ENCODE measurements at places on chromosomes 3 and 15. TPM values are rescaled to one million over a fixed set of nuclear protein-coding genes. Genes with fewer than 3 reads are reported as not detected.

DNA sequence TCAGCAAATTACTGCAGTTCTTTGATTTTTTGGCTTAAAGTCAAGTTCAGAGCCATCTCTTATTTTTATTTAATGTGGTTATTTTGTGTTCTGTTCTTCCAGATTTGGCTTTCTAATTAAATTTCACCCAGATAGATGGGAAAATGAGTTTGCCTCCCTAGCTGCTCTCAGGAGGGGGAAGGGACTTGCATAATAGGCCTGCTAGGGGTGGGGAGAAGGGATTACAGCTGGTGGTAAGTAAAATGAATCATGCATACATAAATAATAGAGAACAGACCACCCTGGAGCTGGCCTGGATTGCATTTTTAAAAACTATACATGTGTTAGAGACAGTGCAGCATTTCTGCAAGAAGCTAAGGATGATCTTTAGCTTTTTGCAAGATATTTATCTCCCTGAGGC, 3.9 kb upstream of the PXYLP1 start:
- DNase-seq, result no peak

NOX5 gene
- 0.06 TPM for total RNA-seq

- no peak for DNase-seq
Measured at GRCh38 chr3:34742151-34742550, 897.2 kb upstream of the ARPP21 start.

ZBED2 gene
- 2.4 TPM for total RNA-seq

DNA sequence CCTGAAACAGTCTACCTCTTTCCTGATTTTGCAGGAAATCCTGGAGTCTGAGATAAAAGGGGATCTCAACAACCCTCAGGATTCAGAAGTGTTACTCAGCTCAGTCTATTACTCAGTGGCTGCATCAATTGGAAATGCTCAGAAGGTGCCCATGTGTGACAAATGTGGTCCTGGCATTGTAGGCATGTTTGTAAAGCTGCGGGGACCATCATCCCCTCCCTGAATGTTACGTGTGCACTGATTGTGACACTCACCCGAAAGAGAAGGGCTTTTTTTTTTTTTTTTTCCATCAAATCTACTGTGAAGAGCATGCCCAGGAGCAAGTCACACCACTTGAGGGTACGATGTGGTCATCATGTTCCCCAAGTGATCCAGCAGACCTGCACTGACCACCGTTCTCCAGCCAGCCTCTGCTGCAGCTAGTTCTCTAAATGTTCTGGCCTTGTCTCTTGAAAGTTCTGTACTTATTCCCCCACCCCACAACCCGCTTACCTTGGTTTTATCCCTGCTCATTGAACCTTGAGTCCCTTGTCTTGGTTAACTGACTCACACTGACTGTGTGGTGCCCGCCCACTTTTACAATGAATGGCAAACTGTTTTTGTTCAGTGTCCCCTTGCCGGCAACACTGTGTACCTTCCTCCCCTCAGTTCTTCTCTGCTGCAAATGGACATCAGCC, 19.8 kb downstream of the ST3GAL6 start:
- peak; percentile 67 for DNase-seq

DNA sequence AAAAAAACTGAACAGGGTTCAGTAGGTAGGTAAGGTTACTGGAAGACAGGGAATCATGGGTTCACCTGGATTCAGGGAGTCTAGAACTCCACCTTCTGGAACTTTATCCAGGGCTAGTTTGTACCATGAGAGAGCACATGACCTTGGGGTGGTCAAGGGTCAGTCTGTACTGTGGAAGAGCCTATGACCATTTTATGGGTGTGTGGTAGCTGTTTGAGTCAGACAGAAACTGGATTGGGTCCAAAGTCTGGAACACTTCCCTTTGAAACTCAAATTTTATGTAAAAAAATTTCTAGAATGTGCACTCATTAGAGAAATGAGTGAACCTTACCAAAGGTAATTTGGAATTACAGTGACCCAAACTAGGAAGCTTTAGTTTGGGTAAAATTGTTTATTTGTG, 486.0 kb upstream of the AGTR1 start:
- peak; percentile 13 for DNase-seq

- no peak for DNase-seq
Measured at GRCh38 chr3:197343111-197343510, 44.7 kb upstream of the DLG1 start.

GRCh38 chr3:43627360-43627759, 5.5 kb upstream of the ANO10 start:
- no peak for DNase-seq

TRIM71 gene
- 2.5 TPM for total RNA-seq

DNA sequence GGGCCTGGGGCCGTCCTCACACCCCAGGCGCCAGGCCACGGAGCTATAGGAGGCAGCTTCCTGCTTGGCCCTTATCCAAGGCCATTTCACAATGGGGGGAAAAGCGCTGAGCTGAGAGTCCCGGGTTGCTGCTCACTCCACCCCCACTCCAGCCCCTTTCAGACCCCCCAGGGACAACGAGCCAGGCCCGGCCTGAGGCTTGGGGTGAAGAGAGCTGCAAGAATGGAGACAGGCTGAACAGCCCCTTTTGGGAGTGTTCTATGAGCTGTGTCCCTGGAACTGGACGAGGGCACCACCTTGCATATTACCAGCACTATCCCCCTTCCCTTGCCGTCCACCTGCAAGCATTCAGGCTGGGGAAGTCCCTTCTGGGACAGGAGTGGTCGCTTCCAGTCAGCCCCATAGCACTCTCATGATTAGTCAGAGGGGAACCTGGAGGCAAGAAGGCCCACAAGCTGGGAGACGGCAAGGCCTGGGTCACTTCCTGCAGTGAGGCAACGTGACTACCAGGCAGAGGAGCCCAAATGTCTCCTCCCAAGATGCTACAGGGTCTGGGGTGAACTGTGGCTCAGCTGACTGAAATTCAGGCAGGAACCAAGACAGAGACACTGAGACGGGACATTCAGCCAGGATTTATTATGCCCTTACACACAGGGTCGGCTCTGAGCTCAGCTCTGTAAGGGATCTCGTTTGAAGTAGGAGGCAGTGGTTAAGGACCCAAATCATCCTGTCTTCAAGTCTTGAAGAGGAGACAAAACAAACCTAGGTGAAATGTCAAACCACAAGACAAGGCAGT, 8.6 kb upstream of the SRP14 start:
- no peak for DNase-seq

DNA sequence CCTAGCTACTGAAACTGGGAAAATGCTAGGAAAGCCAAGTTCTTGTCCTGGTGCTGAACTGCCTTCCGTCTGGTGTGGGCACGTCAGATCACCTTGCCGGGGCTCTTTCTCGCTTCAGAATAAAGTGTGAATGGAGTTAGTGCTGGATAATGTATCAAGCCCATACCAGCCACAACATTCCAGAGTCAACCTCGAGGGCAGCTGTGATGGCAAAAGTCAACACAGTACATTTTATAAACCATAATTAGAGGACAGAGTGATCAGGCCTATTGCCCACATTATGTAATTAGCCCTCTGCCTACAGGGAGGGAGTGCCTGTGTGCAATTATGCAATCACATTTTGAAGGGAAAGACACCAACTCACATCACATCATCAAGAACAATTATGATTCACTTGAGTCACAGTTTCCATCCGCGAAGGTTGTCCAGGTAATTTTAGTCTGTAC, 165.2 kb downstream of the RORA start:
- no peak for DNase-seq

SLC24A1 gene
- 8.9 TPM for total RNA-seq

GRCh38 chr15:41698779-41699178, 38.6 kb downstream of the MGA start:
- DNase-seq, result no peak

DNA sequence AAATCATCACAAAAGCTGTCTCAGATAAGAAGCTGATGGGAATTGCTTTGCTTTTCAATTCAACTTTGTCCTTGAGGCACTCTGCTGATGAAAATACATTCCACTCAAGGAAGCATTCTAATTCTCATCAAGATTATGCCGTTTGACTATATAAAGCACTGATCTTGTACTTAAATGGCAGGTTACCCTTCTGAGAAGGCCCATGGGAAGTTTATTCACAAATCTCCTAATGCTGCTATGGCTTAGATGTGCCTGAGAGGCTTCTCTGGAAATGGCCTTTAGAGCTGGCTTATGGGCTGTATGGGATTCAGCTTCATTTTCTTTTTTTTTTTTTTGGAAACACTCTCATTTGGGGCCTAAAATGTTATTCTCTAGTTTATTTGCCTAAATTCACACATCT, 69.7 kb upstream of the ARNT2 start:
- DNase-seq, result no peak

CFAP20DC gene
- total RNA-seq, result 4.9 TPM

SERINC4 gene
- not detected for total RNA-seq

CYP1A1 gene
- total RNA-seq, result 0.14 TPM

- DNase-seq, result no peak
Measured at GRCh38 chr3:47669026-47669749, 90.5 kb upstream of the CSPG5 start.

- DNase-seq, result no peak
Measured at GRCh38 chr3:114892880-114893279, 254.2 kb downstream of the ZBTB20 start.

PLA2G4B gene
- total RNA-seq, result 0.65 TPM

ATP2C1 gene
- 104 TPM for total RNA-seq

DNA sequence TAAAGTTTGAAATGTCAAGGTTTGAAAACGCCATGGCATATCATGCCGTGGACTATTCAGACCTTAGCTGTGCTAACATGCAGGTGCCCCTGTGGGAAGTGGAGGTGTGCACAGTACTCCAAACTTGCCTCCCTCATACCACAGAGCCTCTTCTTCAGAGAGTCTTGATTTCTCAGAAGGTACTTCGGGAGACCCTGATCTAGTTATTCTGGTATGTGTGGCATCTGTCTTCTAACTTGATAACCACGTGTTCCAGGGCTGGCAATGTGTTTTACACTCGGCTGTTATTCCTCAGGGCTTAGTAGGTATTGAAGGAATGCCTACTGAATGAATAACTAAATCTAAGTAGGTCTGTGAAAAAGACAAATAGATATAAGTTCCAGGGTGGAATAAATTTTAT, 309.9 kb downstream of the CLSTN2 start:
- peak; percentile 70 for DNase-seq

DNA sequence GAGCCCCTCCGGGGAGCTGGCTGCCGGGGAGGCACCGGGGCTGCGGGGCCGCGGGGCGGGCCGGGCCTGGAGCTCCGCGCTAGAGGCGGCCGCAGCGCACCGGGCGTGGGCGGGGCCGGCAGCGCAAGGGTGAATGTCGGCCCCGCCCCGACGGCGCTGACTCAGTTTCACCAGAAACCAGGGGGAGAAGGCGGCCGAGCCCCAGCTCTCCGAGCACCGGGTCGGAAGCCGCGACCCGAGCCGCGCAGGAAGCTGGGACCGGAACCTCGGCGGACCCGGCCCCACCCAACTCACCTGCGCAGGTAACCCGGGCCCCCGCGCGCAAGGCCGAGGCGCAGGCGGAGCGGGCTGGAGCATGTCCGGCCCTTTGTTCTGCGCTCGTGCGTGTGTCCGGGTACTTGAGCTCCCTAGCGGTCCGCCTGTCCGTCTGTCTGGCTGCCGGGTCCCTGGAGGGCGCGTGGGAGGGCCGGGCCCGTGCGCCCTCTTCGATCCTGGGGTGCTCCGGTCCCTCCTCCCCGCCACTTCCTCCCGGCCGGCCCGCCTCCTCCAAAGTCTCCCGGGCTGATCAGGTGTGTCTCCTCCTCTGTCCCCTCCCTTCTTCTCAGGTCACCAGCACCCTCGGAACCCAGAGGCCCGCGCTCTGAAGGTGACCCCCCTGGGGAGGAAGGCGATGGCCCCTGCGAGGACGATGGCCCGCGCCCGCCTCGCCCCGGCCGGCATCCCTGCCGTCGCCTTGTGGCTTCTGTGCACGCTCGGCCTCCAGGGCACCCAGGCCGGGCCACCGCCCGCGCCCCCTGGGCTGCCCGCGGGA, at the start of gene SPINT1:
Gene SPINT1 (plus strand): TSS at position 164 of the 811 bp plus-strand sequence. CDS start 507 bp downstream, at position 671.
- DNase-seq, result no peak

DNA sequence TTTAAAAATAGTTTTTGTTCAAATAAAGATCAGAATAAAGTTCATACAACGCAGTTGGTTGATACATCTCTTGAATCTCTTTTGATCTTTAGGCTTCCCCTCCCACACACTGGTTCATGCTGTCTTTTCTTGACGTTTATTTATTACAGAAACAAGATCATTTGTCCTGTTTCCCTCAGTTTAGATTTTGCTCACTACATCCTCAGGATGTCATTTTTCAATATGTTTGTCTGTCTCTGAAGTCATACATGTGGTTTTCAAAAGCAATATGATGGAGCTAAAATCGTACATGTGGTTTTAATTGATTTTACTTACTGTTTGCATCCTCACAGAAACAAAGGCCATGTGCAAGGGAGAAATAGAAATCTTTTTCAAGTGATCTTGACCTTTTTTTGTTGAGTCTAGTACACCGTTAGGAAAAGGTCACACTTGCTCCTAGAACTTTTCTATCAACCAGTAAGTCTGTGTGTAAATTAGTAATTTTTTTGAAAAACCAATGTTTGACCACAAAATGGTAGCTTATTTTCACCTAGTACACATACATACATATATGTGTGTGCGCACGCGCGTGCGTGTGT, 63.7 kb upstream of the SENP5 start:
- no peak for DNase-seq

GRCh38 chr3:42670051-42670576, 15.2 kb upstream of the KLHL40 start:
- DNase-seq, result no peak

- DNase-seq, result no peak
Measured at GRCh38 chr3:141000027-141000663, 51.0 kb upstream of the SPSB4 start.

DNA sequence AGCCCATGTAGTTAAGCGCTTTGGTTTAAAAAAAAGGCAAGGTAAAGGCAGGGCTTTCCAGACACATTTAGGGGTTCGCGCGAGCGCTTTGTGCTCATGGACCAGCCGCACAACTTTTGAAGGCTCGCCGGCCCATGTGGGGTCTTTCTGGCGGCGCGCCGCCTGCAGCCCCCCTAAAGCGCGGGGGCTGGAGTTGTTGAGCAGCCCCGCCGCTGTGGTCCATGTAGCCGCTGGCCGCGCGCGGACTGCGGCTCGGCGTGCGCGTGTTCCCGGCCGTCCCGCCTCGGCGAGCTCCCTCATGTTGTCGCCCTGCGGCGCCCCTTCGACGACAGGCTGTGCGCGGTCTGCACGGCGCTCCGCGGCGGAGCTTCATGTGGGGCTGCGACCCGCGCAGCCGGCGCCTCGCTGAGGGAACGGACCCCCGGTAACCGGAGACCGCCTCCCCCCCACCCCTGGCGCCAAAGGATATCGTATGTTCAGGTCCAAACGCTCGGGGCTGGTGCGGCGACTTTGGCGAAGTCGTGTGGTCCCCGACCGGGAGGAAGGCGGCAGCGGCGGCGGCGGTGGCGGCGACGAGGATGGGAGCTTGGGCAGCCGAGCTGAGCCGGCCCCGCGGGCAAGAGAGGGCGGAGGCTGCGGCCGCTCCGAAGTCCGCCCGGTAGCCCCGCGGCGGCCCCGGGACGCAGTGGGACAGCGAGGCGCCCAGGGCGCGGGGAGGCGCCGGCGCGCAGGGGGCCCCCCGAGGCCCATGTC, 927 bp downstream of the SMAD6 start:
- no peak for DNase-seq
